Activated CD4-positive, alpha-beta T cell treated with anti-CD3 and anti-CD28 coated beads for 24 hours (primary cell): ENCODE measurements at places on chromosomes 11 and 22.

GRCh38 chr22:30143265-30143664 lies 63.0 kb downstream of the HORMAD2 start:
- no peak for DNase-seq

DNA sequence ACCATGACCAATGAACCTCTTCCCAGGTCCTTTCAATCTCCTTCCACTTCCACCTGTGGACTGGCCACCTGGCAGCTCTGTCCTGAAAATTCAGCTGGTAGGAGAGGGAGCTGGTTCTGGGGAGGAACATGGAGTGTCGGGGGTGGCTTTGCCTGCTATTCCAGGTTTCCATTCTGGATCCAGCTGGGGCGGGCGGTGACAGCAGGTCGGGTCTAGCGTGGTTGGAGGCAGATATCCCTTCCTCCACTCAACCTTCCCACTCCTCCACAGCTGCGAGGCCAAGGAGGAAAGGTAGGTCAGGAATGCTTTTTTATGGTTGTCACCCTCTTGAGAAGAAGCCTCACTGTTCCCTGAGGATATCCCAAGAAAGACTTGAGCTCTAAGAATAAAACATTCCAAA lies 3.3 kb downstream of the NRGN start:
- no peak for DNase-seq

- no peak for DNase-seq
Observed at GRCh38 chr11:4068962-4069361, 25.6 kb upstream of the RRM1 start.

GRCh38 chr11:126357969-126358762 lies 2.7 kb downstream of the ST3GAL4 start:
- no peak for DNase-seq

- DNase-seq = peak; percentile 41
Observed at GRCh38 chr22:38973289-38974169, 8.6 kb upstream of the APOBEC3B start.

DNA sequence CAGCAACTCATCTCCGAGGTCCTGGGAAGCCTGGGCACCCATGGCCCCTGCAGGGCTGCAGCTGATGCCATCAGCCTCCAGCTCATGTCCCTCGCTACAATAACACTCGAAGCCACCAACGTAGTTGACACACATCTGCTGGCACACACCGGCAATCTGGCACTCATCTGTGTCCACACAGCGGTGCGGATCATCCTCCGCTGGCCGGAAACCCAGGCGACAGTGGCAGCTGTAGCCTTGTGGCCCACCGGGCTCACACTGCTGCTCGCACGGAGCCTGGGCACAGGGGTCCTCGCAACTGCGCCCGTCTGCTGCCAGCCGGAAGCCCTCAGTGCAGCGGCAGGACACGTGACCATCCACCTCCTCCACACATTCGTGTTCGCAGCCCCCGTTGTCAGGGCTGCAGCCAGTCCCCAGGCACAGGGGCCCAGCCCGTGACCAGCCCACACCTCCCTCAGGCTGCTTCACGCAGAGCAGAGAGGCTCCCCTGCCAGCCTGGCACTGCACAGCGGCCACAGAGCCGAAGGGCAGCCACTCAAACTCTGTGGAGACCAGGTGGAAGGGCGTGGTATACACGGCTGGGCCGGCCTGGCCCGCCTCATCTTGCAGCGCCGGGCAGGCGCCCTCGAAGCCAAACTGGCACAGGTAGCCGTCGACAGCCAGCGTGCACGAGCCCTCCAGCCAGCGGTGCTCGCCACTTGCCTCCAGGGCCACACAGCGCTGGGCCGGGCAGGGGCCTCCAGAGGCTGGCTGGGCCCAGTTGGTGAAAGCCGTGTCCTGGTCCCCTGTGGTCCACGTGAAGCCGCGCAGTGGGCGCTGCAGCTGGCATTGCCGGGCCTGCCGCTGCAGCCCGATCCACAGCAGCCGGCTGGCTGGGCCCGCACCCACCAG lies 678 bp downstream of the CD248 start:
- DNase-seq = no peak

GRCh38 chr11:59199546-59200422 lies 12.9 kb downstream of the MPEG1 start:
- peak; percentile 16 for DNase-seq

GRCh38 chr11:114215871-114216795 lies 80.1 kb upstream of the NNMT start:
- DNase-seq = no peak
